ENCODE measurements at places on chromosomes 1 and 21.

DNA sequence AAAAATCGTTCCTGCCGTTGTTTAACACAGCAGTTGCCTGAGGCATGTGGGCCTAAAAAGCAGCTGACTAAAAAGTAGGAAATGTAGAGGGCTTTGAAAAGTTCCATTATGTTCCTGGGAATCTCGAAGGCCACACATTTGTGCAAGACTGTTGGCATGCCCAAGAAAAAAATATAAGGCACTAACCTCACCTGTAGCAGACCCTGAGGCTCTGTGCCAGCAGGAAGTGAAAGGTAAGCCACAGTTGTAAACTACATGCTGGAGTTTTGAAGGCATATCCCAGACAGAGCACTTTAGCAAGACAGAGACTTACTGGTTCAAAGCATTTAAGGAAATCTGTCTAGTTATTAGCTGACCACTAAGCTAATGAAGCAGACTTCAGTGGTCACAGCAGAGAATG lies 52.7 kb downstream of the TRMT1L start:
- no peak for DNase-seq

DNA sequence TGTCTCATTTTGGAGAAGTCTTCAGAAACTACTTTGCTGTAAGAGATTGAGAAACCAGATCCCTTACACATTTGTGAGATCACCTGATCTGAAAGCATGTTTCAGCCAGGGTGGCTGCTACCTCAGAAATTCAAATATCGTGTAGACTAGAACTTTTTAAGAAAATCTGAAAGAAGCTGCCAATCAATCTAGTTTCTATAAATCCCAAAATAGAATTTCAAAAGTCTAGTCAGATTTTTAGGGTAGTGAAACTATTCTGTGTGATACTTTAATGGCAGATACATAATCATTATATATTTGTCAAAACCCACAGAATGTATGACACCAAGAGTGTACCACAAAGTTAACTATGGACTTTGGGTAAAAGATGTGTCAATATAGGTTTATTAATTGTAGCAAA lies 79.9 kb upstream of the PLPPR5 start:
- DNase-seq, result no peak

GRCh38 chr1:230414102-230414501 lies 12.0 kb downstream of the PGBD5 start:
- no peak for DNase-seq

DNA sequence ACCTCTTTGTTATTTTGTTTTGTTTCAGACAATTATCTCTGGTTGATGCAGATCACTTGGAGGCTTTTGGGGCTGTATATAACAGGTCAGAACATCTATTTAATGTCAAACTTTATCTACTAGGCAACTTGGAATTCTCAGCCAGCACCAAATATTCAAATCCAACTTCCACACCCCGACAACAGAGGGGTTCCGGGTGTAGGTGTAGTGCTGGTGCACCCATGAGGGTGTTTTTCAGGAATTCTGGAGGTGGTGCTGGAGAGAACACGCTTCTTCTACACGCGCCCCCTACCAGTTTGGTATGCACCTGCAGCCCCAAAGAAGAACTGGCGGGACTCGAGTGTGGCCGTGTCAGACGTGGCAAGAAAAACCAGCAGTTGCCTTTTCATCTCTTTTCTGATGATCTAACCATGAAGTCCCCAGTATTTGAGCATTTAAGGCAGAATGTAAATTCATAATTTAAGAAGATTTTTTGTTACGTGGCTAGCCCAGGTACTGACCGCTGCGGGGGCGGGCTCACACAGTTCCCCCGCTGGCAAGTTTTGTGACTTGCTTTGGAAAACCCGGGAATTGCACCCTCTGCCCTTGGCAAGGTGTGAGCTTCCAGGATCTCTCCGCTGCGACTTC lies 462 bp upstream of the TLCD4 start:
- DNase-seq, result peak; percentile 61

GRCh38 chr1:116909512-116910378 lies at the start of gene PTGFRN:
Gene PTGFRN (plus strand): TSS chr1:116909916. CDS start chr1:116910204, 288 bp downstream.
- DNase-seq, result peak; percentile 20

DNA sequence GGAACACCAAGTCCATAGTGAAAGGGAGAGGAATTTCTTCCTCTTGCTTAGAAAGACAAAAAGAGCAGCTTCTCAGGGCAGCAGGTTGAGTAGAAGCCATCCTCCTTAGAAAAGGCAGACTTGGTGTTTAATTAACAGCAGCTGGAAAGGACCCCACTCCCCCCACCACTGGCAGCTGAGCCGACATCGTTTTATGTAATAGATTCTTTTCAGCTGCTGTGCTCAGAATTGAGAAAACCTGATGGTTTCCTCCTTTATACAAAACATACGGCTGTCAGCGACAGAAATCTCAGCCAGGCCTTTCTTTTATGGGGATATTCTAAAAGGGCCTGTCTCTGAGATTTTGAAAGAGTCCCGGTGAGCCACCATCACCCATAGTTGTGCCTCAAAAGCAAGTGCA lies 49.9 kb downstream of the MAN1C1 start:
- no peak for DNase-seq

DNA sequence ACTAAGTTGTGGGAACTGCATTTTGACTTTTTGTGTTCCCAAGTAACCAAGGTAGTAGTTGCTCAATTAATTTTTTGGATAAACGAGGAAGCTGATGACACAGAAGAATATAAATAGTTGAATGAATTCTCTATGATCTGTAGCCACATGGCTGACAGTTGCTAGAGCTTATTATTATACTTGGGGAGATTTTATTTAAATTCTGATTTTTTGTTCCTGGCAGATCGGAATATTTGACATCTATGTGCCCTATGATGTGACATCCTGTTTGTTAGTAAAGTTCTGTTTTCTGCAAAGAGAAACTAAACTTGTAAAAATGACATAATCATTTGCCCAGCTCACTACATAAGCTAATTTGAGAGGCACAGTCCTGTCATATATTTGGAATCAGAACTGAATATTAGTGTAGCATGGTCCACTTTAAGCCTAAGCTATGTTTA lies 9.7 kb upstream of the LYST start:
- DNase-seq, result no peak

GRCh38 chr1:229107304-229107815 lies 163.6 kb upstream of the RAB4A start:
- no peak for DNase-seq

DNA sequence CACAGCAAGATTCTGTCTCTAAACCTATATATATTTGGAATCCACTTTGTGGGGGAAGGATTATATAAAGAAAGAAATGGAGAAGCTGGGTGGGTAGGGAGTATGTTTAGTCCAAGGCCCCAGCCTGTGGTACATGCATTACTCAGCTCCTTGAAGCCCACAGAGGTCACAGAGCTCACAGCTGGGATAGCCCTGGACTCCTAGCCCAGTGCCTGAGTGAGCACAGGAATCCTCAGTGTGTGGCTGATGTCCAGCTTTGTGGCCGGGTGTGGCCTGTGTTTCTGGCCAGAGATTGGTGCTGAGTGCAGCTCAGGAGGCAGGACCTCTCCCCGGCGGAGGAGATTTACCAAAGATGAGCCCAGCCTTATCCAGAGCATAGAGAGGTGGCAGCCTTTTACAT lies 7.6 kb downstream of the CAPN9 start:
- no peak for DNase-seq

GRCh38 chr1:81912383-81912782 lies 111.6 kb downstream of the ADGRL2 start:
- no peak for DNase-seq

DNA sequence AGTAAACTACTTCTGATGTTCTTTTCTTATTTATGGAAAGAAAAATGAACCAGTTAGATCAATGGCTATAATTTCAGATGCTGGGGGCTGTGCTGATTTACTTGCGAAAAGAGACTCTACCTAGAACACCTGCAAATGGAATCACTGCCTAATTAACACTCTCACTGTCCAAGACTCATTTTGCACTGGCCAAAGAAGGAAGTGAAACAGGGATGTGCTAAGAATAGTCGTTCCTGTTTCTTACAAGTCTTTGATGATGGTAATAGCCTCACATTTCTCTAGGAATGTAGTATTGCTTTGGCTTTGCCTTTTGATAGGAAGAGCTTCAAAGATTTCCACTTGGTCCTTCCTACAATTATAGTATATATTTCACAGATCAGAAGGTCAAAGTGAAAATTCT lies 12.7 kb upstream of the TSNAX start:
- DNase-seq, result no peak

GRCh38 chr1:230141021-230141648 lies 74.1 kb downstream of the GALNT2 start:
- DNase-seq, result no peak

GRCh38 chr1:167502719-167503462 lies 15.4 kb downstream of the CD247 start:
- no peak for DNase-seq

DNA sequence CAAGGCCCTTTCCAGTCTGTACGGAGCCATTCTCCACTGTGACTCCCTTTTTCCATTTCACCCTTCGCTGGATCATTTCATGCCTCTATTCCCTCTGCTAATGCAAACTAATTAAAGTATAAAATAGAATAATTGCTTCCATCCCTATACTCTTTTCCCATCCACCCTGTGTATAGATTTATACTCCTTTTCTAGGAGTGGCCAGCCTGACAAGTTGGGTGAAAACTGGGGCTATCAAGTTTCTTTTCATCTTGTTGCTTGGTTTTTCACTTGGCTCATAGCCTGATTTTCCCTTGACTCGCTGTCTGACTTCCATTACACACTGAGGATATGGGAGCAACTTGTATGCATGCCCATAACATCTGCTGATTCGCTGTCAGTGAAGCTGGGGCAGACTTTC lies 107.0 kb downstream of the PLXNA2 start:
- DNase-seq, result peak; percentile 79

DNA sequence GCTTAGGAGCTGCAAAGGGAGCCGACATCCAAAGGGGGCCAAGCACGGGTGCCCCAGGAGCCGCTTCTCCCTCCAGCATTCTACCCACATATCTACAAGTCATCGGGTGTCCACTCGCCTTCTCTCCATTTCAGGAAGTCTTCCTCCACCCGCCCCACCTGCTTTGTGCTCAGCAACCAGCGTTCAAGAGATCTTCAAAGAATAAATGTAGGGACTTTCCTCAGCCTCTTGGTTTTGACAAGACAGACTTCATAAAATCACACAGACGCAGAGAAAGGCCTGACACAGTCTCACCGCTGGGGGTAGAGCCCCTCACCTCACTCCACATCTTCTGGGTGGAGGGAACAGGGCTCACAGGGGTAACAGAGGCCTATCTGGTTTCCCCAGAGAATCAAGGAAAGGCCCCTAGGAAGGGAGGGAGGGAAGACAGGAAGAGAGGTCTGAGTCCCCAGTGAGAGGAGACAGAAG lies 49.5 kb downstream of the SSBP3 start:
- no peak for DNase-seq

Data from NCI-H446 treated with DMSO at 0.1 percent for 48 hours (cell line).